ENCODE measurements at places on chromosomes 5 and 9.

DNA sequence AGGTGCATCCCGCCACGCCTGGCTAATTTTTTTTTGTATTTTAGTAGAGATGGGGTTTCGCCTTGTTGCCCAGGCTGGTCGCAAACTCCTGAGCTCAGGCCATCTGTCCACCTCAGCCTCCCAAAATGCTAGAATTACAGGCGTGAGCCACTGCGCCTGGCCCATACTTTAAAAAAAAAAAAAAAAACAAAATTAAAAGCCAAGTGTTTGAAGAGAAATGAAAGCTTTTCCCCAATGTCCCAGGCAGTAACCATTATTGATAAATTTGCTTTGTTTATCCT is 9.5 kb downstream of the PRRC2B start:
- no peak for DNase-seq

- DNase-seq: no peak
These were observed 1.1 kb upstream of the ANP32B start for GRCh38 chr9:97981846-97982682.

GRCh38 chr9:135310134-135310533 is 169.4 kb upstream of the PPP1R26 start:
- DNase-seq: no peak

DNA sequence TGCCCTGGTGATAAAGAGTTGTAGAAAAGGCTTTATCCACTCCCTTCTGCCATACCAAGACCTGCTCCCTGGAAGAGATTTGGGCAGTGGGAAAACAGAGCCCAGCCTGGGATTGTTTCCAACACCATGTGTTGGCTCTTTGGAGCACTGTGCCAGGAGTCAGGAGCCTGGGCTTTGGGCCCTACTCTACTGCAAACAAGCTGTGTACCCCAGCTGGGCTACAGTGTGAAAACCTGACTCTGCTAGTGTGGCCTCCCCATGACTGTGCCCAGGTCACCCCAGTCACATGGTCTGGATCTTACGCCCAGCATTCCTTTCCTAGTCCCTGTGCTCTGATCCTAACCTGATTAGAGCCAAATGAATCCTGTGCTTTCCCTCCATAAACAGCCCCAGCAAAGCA is 39.3 kb upstream of the SHB start:
- DNase-seq: no peak
